ENCODE measurements at places on chromosomes 3 and 15.

- no peak for DNase-seq
Measured at GRCh38 chr3:119222391-119222790, 18.3 kb downstream of the B4GALT4 start.

- DNase-seq, result no peak
Measured at GRCh38 chr3:18436213-18436612, 11.1 kb upstream of the SATB1 start.

- DNase-seq, result no peak
Measured at GRCh38 chr3:19256313-19256712, 108.0 kb downstream of the KCNH8 start.

GRCh38 chr3:71109977-71110285, 473.6 kb downstream of the FOXP1 start:
- DNase-seq, result no peak

DNA sequence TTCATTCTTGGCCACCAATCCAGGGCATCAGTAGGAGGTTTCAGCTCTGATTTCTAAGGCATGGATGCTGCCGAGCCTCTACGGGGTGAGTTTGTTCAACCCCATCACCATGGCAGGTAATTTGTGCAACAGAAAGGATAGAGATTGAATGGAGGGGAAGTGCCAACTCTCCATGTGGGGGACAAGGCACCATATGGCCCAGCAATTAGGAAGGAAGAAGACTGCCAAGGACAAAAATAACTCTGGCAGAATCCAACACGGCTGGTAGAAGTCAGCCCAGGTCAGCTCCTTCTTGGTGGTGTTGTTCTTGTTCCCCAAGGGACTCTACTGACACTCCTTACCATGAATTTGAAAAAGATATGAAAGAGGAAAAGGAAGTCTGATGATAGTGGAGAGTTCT, 503.9 kb downstream of the MAGI1 start:
- no peak for DNase-seq

GRCh38 chr3:13707456-13707855, 158.5 kb downstream of the FBLN2 start:
- DNase-seq, result no peak

- DNase-seq, result no peak
Measured at GRCh38 chr15:52103217-52104207, 9.1 kb downstream of the BCL2L10 start.

- DNase-seq, result no peak
Measured at GRCh38 chr15:78658823-78659222, 17.8 kb upstream of the CHRNB4 start.

DNA sequence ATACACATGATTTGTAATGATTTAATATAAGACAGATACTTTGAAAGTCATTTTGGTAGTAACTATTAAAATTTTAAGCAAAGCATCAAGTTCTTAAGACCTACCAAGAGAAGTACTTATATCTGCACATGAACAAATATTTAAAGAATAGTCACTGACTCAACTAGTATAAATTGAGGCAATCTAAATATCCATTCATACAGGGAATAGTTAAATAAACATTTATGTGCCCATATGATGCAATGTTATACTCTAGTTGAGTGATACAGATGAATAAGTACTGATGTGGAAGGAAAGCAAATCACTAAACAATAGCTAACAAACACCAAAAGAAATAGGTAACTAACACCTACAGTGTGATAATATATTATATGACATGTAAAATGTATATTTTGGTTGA, 527.7 kb downstream of the EPHA3 start:
- no peak for DNase-seq

GRCh38 chr15:68354268-68354667, 76.7 kb downstream of the FEM1B start:
- no peak for DNase-seq

GRCh38 chr3:152048831-152049230, 175.4 kb downstream of the SUCNR1 start:
- no peak for DNase-seq

GRCh38 chr15:40157778-40158447, 3.0 kb upstream of the BUB1B start:
- no peak for DNase-seq

GRCh38 chr15:34795267-34796081, at the start of gene ACTC1:
Gene ACTC1, minus strand, starts transcription at chr15:34795549. Its CDS starts 741 bp downstream, at chr15:34794808.
- DNase-seq, result no peak

GRCh38 chr3:167125612-167126407, 254.3 kb downstream of the ZBBX start:
- no peak for DNase-seq

GRCh38 chr15:65323071-65323511, 18.6 kb downstream of the RNU5B-1 start:
- DNase-seq, result peak; percentile 35

DNA sequence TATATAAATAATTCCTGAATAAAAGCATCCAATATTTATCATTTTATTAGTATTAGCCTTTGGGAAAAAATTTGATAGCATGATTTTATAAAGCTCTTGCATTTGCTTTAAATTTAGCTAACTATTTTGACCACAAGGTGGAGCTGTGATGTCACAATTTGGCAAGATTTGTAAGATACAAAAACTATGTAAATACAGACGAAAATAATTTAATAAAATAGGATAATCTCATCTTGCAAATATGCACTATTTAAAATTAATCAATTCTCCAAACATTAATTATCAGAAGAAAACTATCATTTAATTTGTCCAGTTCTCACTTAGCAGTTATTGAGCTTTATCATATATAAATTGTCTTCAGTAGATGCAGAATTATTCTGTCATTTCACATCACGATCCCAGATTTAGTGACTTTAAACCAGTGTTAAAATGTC, 95.4 kb downstream of the PLOD2 start:
- DNase-seq, result peak; percentile 74

DNA sequence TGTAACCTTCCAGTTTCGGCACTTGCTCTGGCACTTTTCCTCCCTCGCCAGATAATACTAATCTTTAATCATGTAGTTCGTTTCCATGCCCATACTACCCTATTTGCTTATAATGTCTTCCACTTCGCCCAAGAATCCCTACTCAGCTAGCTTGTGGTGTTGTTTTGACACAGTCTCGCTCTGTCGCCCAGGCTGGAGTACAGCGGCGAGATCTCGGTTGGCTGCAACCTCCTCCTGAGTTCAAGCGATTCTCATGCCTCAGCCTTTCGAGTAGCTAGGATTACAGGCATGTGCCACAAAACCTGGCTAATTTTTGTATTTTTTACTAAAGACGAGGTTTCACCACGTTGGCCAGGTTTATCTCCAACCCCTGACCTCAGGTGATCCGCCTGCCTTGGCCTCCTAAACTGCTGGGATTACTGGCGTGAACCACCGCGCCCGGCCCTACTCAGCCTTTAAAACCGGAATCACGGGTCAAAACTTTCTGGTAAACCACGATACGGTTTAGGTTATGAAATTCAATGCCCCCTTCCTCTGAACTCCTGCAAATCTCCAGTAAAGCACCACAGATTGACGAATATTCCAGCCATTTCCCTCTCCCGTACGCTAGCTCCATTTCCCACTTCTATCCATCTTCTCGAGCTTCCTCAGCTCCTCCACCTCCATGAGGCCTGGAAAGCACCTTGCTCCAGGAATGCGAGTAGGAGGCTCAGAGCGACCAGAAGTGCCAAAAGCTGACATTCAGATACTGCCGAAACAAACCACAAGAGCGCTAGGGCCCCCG, 878 bp upstream of the RAD51 start:
- DNase-seq, result no peak

DNA sequence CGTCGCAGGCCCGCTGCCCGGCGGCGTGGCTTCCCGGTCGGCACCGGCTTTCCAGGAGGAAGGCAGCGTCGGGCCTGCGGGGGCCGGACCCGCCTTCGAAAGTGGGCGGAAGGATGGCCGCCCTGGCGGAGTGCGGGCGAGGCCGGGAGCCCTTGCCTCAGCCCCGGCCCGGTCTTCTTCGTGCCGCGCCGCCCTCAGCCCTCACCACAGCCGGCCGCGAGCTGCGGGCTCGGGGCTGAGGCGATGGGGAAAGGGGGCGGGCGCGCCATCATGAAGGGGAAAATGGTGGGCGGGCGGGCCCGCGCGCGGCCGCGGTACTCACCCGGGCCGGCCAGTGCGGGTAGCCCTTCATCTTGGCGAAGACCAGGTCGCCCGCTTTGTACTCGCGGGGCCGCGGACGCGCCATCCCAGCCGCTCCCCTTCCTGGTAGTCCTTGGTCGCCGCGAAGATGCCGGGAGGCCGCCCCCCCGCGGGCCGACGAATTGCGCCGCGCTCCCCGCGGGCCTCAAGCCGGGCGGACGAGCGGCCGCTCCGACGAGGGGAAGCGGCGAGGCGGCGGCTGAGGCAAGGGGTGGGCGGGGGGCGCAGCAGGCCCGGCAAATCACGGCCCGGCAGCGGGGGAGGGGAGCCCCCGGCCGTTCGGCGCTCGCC, 489 bp downstream of the HDGFL3 start:
- DNase-seq, result no peak

- no peak for DNase-seq
Measured at GRCh38 chr15:94370206-94370935, 139.0 kb downstream of the MCTP2 start.

- no peak for DNase-seq
Measured at GRCh38 chr15:78045189-78045588, 32.3 kb downstream of the TBC1D2B start.

GRCh38 chr15:64854041-64854440, 12.3 kb downstream of the PLEKHO2 start:
- DNase-seq, result no peak

DNA sequence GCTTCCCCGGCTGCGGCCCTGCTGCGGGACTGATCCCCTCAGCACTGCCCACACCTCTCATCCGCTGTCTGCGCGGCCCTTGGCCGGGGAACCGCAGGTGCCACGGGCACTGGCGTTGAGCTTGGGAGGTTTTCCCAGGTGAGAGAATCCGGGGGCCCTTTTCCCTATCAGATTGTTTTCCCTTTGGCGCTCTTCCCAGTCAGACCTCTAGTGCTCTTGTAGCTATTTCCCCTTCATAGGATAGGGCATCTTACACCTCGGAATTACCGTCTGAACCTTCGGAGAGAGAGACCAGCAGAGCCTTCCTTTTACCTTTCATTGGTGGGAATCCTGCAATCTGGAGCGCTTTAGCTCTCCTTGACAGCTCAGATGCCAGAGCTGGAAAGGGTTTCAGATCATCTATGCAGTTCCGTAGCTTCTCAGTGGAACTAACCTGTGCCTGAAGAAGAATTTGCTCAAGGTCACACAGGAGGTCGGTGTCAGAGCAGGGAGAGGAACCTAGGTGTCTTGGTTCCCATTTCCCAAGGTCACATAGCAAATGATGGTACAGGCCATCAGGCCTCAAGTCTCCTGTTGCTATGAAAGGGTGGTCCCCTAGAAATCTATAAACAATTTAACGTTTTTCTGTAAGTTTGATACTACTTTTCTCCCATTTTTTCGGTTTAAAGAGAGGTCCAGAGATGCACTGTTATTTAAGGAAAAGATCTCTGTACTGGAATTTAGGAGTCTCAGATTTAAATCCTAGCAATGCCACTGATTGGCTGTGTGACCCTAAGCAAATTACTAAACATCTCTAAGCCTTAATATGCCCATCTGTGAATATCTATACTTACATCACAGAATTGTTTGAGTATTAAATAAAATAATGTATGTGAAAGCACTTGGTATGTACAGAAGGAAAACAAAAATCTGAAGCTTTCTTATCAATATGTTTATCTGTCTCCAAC, 916 bp downstream of the IDH3A start:
- DNase-seq, result peak; percentile 25

- no peak for DNase-seq
Measured at GRCh38 chr15:81865850-81866537, 179.8 kb downstream of the MEX3B start.

DNA sequence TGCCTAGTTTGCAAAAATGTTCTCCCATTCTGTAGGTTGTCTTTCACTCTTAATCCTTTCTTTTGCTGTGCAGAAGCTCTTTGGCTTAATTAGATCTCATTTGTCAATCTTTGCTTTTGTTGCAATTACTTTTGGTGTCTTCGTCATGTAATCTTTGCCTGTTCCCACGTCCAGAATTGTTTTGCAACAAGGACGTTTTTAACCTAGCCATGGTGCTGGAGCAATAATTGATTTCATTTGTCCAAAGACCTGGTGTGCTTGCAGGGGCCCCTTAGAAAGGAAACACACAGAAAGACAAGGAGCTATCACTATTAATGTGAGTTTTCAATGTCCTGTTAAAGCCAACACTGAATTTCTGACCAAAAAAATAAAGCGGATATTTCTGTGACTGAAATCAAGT, 89.1 kb upstream of the GALNT15 start:
- DNase-seq, result no peak

DNA sequence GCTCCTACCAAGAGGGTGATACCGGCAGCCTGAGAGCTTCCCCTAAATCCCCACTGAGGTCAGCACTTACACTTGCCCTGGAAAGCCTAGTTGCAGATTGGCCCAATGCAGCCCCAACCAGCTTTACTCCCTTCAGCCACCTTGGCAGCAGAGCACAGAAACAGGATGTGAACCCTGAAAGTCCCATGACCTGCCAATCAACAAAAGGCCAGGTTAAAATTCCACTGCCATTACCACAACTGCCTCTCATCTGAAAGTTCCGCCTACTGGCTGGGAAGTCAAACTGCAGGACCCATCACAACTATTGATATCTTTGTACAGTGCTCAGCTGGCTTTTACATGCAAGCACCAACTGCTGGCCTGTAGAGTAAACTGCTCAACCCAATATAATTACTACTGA, 156.2 kb downstream of the ZMAT3 start:
- no peak for DNase-seq

GRCh38 chr15:96457841-96458240, 127.3 kb downstream of the NR2F2 start:
- DNase-seq, result no peak

GRCh38 chr3:134376786-134377426, 2.7 kb upstream of the AMOTL2 start:
- DNase-seq, result no peak

DNA sequence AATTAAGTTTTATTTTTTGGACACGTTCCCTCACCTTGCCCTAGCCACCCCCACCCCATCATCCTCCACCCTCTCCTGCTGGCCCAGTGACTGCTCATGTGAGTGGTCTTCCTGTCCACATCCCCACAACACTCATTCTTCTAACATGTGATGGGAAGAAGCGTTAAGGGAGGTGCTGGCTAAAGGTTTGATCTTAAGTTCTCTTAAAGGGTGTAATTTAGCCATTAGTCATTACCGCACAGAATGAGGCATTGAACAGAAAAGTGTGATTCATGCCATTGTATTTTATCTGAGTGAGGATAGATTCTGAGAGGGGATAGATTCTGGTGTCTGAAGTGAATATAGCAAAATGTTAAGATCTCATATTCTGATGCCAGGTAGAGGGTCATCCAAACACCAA, 272.9 kb upstream of the TPM1 start:
- DNase-seq, result no peak

Data from NCI-H774 (cell line).